Naive B cell (primary cell): ENCODE measurements at places on chromosomes 12 and 14.

- no peak for DNase-seq
These were observed 415.0 kb upstream of the FBXO33 start for GRCh38 chr14:39847194-39847593.

GRCh38 chr12:25518512-25518911, 34.6 kb downstream of the LMNTD1 start:
- DNase-seq = no peak

DNA sequence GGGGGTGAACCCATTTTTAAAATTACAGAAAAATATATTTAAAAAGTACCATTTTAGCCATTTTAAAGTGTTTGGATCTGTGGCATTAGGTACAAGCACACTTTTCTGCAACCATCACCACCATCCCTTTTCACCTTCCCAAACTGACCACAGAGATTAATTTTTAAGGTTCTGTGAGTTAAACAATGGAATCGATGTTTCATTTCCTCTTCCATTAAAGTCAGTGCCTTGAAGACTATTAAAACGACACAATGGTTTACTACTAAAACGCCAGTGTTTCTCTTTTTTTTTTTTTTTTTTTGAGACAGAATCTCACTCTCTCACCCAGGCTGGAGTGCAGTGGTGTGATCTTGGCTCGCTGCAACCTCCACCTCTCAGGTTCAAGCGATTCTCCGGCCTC, 78.1 kb upstream of the GPR68 start:
- no peak for DNase-seq

GRCh38 chr14:77305696-77306095, 15.0 kb downstream of the POMT2 start:
- no peak for DNase-seq

GRCh38 chr12:111033281-111034082, 113.1 kb upstream of the MYL2 start:
- no peak for DNase-seq

- no peak for DNase-seq
These were observed 41.6 kb upstream of the STON2 start for GRCh38 chr14:81441626-81442134.

DNA sequence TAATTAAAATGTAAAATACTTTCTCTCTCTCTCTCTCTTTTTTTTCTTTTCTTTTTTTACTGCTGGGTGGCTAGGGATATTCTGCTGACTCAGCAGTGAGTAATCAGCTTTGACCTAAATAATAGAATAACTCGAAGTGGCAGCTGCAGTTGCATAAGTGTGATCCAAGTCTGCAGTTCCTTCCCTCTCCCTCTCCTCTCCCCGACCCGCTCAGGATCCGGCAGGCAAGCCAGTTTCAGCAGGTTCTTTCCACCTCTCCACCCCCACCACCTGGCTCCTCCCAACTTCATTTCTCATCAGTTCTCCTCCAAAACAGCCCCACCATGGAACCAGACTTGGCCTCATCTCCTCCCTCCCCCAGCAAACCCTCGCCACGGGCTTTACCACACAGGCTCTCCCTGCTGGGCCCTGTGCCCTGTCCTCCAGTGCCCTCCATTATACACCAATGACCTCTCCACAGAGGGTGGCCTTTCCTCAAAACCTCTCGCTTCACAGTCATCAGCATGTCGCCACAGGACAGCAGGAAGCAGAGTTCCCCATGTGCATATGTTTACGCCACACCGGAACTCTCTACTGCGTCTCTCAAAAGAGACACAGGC, 22.4 kb downstream of the SLC7A8 start:
- DNase-seq = no peak

- DNase-seq = no peak
These were observed 10.8 kb upstream of the BIN2 start for GRCh38 chr12:51334764-51335163.

GRCh38 chr12:69348162-69348938, at the start of gene LYZ:
LYZ (plus strand) TSS chr12:69348381; CDS start chr12:69348409, 28 bp downstream.
- no peak for DNase-seq

DNA sequence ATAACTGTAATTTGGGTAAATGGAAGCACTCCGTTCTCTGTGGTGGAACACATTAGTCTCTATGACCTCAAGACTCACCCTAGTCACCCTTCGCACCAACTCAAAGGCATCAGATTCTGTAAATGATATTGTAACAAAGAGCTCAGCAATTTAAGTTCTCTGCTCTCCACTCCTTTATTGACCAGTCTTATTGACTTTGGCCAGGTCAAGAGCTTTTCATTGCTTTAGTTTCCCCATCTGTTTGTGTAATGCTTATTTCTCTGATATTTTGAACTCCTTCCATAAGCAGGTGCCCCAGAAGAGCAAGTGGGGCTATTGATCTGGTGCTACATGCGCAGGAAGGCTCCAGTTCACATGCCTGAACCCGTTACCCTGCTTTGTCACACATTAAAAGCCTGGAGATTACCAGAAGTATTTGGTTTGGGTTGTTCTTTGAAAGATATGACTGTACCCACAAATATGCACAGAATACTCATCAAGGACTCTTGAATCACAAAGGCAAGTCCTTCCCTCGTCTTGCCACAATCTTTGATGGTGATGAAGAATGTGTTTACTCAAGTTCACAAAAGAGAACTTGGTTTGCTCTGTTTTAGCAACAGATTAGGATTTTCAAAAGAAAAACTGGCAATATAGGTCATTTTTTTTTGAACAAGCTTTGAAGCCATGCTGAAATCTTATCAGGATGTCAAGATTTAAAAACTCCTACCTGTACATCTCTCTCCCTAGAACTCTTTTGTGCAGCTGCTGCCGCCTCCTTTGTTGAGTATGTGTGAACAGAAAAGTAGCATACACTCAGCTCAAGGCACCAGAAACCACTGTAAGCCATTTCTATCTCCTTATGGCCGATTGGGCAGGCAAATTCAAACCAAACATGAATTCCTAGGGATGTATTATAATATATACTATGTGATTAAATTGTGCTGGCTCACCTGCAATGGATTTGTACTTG, 193.9 kb downstream of the BCAT1 start:
- DNase-seq = no peak

DNA sequence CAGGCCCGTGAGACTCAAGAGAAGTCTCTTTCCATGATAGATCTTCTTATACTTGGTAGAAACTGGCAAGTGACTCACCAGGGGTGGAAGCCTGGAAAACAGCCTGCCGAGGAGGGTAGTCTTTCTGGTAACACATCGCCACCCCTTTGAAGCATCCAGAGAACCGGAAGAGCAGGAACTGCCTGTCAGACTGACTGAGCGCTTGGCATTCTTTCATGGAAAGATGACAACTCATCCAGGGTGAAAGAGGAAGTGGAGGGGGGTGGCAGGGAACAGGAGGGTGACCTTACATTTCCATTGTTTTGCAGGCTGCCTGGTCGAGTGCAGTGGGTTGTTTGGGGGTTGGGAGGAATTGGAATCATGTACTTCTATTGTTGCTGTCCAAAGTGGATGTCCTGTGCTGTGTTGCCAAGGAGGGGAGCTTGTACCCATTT, 34.5 kb downstream of the PRKCH start:
- DNase-seq = no peak

DNA sequence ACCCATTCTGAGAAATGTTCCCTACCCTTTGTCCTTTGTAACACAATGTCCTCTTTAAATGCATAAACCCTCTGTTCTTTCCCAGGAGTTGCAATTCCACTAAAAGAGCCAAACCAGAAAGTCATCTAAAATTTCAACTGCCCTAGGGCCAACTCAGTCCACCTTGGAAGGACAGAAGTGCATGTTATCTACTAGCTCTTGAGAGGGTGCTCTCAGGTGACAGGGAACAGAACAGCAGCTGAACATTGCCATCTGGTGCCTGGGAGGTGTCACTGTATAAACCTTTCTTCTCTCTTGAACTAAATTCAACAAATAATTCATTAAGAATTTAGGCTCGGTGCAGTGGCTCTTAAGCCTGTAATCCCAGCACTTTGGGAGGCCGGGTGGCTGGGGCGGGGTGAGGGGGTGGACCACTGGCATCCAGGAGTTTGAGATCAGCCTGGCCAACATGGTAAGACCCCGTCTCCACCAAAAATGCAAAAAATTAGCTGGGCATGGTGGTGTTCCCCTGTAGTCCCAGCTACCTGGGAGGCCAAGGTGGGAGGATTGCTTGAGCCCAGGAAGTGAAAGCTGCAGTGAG, 10.3 kb upstream of the FERMT2 start:
- DNase-seq = peak; percentile 20

DNA sequence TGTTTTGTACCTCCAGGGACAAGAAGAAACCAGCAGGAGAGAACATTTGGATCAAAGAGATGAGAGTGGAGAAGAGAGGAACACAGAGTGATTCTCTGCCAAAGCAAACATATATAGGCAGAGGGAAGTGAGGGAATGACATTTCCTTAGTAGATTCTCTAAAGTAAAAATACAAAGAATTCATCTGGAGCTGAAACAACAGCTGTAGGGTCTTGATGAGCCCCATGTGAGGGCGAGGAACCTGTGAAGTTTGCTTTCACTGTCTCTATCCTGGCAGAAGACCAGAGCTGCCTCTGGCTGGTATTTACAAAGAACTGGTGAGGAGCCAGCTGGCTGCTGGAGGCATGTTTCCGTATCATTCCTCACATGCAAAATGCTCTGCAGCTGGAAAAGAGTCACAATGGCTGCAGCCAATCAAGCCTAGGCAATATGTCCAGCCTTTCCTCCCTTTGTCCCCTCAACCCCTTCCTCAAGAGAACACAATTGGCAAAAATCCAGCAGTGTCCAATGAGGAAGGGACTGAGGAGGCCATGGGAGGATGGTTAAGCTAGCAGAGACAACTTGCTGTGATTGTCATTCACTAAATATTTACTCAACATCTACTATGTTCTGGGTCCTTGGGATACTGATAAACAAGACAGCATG, 122.5 kb downstream of the PHLDA1 start:
- no peak for DNase-seq

DNA sequence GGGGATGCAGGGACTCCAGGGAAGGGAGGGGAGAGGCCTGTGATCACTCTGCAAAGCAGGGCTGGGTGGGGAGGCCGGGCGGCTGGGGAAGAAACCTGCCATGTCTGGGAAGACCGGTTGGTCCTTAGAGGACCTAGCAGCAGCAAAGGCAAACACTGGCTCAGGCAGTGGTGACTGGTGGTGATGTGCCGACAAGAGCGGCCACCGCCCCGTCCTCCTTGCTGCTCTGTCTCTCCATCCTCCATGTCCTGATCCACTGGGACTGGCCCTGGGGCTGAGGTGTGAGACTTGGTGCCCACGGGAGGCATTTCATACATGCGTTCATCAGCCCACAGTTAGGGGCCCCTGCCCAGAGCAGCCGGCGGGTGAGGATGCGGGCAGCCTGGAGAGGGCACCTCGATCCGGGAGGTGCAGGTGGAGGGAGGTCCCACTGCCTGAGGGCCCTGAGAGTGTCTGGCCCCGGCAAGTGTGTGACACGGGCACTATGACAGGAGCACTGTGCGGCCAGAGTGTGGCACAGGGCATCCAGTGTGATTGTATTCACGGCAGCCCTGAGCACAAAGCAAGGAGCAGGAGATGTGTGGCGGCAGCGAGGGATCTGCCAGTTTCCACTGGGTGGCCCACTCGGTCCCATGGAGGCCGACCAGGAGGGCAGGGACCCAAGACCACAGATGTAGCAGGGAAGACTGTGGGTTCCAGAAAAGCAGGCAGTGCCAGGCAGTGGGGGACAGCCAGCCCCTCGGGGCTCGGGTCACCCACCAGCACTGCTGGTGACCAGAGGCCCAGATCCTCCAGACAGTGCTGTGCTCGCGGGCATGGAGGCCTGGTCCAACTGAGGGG, 13.9 kb downstream of the ANKRD9 start:
- no peak for DNase-seq

GRCh38 chr12:17802657-17803641, 287.0 kb downstream of the RERGL start:
- DNase-seq = no peak

- no peak for DNase-seq
These were observed 36.7 kb downstream of the CFAP54 start for GRCh38 chr12:96526110-96526509.

DNA sequence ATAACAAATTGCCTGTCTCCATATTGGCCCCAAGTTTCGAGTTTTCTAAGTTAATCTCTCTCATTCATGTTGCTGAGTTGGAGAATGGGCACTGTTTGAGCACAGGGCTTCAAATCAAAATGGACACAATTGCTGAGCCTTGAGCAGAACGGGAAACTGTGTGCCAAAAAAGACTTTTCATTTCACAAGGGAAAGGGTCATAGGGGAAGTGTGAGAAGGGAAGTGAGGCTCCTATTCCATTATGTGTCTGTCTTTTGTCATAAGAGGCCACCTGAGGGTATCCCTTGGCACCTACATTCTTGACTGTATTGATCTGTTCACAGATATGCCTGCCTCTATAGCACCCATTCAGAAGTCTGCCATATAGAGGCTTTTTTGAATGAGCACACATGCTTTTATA, 59.1 kb downstream of the TTLL5 start:
- no peak for DNase-seq

DNA sequence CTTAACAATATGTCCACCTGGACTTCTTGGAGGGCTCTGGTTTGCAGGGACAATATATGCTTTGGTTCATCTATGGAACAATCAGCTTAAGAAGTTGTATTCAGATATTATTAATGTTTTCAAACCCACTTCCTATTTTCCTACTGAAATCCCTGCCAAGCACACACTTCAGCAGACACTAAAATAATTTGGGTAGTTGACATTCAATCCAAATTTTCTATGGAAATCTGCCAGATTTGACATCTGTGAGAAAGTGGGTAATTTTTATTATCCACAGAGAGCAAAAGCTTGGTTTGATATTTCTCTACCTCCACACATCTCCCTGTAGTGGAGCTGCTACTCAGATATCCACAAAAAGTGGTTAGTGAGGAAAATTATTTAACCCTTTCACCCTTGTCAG, 378.8 kb upstream of the SOX5 start:
- DNase-seq = no peak

GRCh38 chr12:109630815-109631214, 57.2 kb downstream of the MVK start:
- DNase-seq = no peak

DNA sequence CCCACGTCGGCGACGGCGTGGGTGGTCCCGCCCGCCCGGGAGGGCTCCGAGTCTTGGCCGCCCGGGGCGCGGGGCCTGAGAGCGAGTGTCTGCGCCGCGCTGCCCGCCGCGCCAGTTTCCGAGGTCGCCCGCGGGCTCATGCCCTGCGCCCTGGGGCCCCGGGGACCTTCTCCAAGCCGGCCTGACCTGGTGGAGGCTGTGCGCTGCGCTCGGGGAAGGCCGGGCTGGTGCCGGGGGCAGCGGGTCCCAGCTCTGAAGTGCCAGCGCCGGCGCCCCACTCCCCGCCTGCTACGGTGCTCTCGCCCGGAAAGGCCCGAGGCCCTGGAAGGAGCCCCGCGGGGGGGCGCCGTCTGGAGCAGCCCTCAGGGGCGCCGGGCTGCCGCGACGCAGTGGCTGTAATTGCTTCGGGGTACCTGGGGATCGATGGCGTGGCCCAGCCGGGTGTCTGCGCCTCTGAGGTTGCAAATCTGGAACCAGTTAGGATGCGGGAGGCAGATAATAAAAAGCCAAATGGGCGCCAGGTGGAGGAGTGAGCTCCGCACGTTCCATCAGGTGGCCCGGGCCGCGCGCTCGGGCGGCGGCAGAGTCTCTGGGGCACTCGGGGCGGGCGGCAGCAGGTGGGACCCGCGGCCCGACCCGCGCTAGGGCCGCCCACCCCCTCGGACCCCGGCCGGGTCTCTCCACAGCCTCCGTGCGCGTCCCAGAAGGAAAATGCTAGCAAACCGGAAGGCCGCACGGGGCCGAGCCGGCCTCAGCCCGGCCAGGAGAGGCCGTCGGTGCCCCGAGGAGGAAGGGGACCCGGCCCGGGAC, 102.3 kb upstream of the DIO3 start:
- no peak for DNase-seq

- no peak for DNase-seq
These were observed 25.5 kb upstream of the NPFF start for GRCh38 chr12:53532524-53533445.
